ENCODE measurements at places on chromosomes 7 and 10.

DNA sequence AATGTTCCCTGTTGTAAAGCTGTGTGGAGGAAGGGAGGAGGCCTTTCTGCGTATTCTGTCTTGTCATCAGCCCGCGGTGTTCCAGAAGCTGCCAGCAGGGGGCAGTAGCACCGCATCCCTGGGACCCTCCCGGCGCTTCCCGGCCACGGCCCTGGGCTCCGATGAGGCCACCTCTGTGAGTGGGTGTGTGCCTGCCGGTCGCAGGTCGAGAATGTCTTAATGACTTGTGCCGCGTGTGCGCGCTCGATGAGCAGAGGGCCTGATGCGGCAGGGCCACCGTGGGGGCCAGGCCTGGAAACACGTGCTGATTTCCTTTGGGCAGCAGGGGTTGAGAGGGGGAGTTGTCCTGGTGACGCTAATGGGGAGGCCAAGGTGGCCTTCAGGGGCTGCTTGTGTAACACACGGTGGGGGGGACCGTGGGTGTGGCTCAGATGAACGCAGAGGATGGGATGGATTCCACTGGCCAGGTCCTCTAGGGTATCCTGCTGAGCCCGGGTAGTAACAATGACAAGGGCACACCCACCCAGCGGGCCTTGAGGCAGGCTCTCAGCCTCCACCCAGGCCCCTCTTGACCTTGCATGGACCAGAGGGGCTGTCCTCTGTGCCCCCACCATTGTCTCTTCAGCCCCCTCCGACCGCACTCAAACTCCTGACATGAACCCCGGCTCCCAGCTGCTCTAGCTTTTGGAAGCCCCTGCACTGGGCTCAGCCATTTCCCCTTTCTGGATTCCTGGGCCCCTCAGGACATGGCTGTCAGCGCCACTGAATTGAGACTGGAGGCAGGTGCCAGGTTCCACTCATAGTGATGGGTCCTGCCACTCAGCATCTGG is 135.9 kb upstream of the PODXL start:
- peak; percentile 69 for DNase-seq

GRCh38 chr10:33889371-33889770 is 554.9 kb upstream of the NRP1 start:
- DNase-seq, result no peak

GRCh38 chr10:116209781-116210180 is 63.2 kb downstream of the GFRA1 start:
- no peak for DNase-seq

GRCh38 chr10:103584216-103585010 is 90.9 kb downstream of the NEURL1 start:
- peak; percentile 38 for DNase-seq

DNA sequence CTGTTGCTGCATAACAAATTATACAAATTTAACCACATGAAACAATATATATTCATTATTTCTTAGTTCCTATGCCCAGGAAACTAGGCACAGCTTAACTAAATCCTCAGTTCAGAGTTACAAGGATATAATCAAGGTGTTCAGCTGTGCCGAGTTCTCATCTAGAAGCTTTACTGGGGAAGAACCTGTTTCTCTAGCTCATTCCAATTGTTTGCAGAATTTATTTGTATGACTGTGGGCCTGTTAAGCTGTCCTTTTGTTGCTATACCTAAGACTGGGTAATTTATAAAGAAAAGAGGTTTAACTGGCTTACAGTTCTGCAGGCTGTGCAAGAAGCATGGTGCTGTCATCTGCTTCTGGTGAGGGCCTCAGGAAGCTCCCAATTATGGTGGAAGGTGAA is 21.8 kb upstream of the MDFIC start:
- no peak for DNase-seq

DNA sequence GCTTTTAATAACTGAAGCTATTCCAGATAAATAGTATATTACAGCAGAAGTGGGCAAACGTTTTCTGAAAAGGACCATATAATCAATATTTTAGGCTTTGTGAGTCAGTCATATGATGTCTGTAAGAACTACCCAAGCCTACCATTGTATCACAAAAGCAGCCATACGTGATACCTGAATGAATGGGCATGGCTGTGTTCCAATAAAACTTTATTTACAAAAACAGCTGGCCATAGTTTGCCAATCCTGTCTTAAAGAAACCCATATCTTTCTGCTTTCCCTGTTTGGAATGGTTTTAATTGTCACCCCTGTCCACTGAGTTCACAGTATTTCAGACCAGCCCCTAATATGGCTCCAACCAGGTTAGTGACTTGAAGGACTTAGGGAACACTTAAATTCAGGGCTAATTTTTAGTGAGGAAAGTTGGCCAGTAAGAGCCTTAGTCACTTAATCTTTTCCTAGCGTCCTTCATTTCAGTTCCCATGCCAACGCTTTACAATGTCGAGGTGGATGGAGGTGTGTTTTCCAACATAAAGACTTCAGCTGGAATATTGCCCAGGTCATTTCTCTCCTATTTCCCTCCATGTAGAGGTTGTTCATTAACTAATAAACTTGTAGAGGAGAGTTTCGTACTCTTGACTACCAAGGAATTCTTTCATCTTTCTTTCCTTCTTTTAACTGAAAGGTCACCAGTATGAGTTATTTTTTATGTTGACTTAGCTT is 184.5 kb downstream of the TRIL start:
- DNase-seq, result no peak

All from NB4 (cell line).